SIG-M5 (cell line): ENCODE measurements at places on chromosomes 6 and 20.

- DNase-seq, result no peak
These were observed 34.6 kb downstream of the RAMACL start for GRCh38 chr6:166551754-166552495.

GRCh38 chr6:90284236-90285041 lies 12.2 kb downstream of the BACH2 start:
- no peak for DNase-seq

GRCh38 chr6:35784200-35784599 lies 3.4 kb downstream of the CLPSL1 start:
- DNase-seq, result no peak

DNA sequence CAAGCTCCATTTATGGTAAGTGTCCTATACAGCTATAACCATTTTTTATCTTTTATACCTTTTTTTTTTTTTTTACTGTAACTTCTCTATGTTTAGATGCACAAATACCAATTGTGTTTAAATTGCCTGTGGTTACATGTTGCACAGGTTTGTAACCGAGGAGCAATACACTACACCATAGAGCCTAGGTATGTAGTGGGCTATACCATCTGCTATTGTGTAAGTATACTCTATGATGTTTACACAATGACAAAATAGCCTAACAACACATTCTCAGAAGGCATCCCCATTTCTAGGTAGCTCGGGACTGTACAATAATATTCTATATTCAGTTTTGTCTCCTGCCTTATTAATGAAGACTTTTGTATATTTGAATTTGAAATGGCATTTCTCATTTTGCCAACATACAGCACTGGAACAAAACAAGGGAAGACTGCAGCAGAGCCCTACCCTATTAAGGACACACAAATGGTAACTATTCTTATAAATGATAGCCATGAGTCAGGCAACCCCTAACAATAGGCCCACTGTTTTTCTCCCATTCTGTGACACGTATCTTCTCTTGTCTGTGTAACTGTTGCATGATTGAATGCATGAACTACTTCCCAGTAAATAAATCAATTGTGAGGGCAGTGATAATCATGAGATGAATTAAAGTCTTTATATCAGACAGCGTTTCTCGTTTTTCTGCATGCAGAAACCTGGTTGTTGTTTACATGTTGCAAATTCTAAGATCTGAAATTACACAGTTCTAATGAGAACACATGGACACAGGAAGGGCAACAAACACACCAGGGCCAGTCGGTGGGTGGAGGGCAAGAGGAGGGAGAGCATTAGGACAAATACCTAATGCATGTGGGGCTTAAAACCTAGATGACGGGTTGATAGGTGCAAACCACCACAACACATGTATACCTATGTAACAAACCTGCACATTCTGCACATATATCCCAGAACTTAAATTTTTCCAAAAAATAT lies 173.9 kb downstream of the EPM2A start:
- no peak for DNase-seq

DNA sequence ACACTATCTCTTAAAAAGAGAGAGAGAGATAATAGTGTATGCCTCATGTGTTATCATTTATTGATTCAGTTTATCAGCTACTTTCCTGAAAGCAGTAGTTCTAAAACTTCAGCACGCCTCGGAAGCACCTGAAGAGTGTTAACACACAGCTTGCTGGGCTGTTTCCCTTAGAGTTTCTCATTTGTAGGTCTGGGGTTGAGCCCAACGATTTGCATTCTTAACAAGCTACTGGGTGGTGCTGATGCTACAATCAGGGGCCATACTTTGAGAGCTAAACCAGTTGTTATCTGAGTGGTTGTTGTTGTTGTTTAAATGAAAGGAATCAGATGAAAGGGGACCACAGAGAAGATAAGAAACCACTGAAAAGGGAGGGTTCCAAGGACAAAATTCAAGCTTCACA lies 32.6 kb downstream of the SIM1 start:
- DNase-seq, result no peak

DNA sequence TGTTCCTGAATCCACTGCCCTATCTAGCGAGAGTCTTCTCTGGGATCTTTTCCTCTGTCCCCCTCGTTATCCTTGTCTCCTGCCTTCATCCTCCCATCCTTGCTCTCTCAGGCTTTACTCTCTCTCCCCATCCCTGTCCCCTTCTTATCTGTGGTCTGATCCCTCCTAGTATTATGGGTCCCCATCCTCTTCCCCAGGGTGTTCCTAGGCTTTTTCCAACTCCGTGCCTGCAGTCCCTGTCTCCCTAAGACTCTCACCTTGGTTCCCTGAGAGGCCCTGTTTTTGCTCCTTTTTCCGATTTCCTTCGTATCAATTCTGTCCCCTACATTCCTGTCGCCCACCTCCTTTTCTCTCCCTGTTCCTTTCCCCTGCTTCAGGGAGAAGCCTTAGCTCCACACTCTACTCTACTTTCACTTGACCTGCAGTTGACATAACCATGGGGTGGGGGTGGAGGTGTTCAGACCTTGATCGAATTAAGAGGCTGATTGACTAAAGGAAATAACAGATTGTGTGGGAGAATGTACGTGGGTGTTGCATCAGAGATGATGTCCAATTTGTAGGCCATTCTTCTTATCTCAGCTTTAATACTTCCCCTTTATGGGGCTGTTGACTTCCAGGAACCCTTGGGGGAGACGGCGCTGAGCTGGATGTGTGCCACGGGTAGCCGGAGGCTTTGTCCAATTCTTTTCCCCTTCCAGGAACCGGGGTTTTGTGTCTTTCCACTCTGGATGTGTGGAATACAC lies 905 bp downstream of the PPARD start:
- peak; percentile 5 for DNase-seq

GRCh38 chr6:155429321-155429893 lies 26.2 kb downstream of the NOX3 start:
- no peak for DNase-seq

- no peak for DNase-seq
These were observed 9.8 kb upstream of the EDEM2 start for GRCh38 chr20:35156978-35157377.

- DNase-seq, result peak; percentile 12
These were observed 44.8 kb downstream of the AGPAT4 start for GRCh38 chr6:161228921-161229591.

GRCh38 chr6:142773324-142773723 lies 171.7 kb downstream of the HIVEP2 start:
- no peak for DNase-seq

GRCh38 chr20:1887756-1888155 lies 7.5 kb upstream of the SIRPA start:
- no peak for DNase-seq

DNA sequence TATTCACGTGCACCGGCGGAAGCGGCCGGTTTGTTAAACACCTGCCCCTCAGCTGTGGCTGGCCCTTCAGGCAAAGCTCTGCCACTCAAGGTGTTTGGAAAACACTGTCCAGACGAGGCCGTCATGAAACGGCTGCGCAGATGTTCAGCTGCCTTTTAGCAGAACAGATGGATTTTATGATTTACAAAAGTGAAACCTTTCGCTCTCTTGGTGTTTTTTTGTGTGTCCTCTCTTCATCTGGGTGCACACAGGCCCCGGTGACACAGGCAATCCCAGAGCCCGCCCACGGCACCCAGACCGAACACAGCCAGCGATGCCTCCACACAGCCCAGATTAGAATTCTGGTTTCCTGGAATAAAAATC lies 397.0 kb downstream of the SMOC2 start:
- DNase-seq, result no peak

DNA sequence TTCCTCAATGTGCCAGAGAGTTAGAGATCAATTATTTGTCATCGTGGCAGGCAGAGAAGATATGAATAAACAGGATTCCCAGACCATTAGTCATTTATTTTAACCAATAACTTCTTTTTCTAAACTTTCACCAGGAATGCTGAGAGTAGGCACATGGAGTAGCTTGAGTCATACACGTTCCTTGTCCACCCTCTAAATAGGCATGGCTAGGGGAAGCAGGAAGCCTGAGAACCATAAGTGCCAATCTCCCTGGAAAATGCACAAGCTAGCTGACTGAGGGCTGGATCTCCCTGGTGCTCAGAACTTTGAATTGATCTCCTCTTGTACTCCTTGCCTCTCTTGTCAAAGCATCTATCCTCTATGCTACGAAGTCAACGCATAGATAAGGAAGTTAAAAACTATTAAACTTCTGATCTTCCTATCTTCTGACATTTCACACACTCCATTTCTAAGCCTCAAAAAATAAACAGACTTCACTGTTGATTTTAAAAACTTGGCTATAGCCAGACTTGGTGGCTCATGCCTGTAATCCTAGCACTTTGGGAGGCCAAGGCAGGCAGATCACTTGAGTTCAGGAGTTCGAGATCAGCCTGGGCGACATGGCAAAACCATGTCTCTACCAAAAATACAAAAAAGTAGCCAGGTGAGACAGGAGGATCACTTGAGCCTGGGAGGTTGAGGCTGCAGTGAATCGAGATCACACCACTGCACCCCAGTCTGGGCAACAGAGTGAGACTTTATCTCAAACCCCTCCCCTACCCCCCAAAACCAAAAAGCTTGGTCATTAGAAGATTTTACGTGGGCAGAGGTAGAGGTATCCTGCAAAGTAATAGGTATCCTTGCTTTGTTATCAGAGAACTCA lies 11.8 kb downstream of the ADTRP start:
- no peak for DNase-seq

- DNase-seq, result no peak
These were observed 21.1 kb downstream of the STX11 start for GRCh38 chr6:144171406-144171805.

DNA sequence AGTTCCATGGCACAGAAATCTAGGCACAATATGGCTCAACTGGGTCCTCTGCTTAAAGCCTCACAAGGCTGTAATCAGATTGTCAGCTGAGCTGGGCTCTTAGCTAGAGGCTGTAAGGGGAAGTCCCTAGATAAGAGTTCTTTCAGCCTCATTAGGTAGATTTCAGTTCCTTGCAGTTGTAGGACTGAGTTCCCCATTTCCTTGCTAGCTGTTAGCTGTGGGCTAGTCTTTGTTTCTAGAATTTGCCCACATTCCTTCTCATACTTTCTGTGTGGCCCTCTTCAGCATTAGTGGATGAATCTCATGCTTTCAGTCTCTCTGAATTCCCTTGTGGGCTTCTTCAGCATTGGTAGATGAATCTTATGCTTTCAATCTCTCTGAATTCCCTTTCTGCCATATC lies 71.0 kb upstream of the MRAP2 start:
- DNase-seq, result no peak

DNA sequence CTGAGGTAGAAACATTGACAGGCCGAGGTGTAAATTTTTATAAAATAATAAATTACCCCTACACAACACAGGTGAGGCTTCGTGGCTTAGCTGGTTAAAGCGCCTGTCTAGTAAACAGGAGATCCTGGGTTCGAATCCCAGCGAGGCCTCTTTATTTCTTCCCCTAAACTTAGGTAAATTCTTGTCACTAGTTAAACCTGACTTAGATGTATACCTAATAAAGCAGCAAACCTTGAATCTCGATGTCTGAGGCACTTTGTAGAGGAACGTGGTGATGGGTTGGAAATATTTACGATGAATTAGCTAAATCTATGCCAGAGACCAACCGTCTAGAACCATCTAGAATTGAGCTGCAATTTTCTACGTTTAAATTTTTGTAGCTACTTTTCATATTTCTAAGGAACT lies 185.6 kb downstream of the OR2B2 start:
- DNase-seq, result no peak

- DNase-seq, result no peak
These were observed 41.4 kb downstream of the PHACTR3 start for GRCh38 chr20:59645761-59646171.

DNA sequence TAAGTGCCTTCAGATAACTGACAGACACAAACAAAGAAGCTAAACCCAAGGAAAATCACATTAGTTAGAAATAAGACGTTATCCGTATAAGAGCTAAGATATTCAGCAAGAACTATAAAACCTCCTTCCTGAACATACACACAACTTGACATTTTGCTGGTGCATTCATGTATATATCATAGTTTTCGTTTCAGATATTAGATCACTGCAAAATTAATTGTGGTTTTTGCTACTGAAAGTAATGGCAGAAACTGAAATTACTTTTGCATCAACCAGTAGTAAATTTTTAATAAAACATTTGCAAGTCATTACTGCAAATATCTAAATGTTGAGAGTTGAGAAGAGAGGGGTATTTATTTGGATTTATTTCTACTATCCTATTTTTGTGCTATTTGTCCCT lies 26.1 kb upstream of the KCNQ5 start:
- DNase-seq, result no peak

GRCh38 chr6:139133262-139134063 lies 1.4 kb upstream of the HECA start:
- no peak for DNase-seq

DNA sequence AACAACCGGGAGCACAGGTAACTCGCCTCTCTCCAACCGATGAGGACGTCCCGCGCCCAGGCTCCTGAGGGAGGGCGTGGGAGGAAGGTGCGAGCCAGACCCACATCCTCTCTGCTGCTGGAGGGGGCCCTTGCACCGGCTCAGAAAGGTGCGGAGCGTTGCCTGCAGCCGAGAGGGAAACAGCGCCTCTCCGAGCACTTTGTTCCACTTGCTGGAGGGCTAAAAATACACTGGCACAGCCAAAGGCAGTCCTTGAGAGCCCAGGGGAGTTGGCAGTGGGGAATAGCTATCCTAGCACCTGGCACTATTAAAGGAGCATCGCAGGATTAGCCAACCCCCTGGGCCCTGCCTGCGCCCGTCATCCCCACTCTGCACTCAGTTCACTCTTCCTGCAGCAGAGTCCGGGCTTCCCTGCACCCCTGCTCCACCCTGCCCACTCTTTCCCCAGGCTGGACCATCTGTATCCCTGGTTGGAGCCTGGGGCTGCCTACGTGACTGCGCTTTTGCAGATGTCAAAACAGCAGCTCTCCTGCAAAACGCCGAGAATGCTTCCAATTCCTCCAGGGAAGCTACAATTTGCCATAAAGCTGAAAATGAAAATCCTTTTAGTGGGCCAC lies 108.9 kb downstream of the SNX5 start:
- no peak for DNase-seq

- DNase-seq, result no peak
These were observed 21.4 kb downstream of the CDYL start for GRCh38 chr6:4797587-4797986.

DNA sequence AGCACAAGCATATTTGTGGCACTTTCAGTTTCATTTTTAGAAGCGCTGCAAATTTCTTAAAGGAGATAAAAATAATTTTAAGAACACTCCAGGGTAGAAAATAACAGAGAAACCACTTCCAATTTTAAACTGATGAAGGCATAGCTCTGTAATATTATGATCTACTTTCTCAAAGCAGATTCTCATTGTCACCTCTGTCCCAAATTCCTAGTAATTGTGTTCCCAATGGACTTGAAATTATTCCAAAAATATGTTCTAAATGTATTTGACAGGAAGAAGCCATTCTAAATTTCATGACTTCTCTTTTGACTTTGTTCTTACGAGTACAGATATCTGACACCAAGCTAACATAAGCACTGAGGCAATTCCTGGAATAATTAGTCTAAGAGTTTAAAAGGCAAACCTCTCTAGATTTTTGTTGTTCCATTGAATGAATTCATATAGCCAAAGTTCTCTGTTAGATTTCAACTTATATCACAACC lies 140.2 kb upstream of the CARMIL1 start:
- DNase-seq, result no peak
